ENCODE measurements at places on chromosomes 3 and 15. TPM values are rescaled to one million over a fixed set of nuclear protein-coding genes. Genes with fewer than 3 reads are reported as not detected.

Gene IL20RB
- total RNA-seq: 1.0 TPM

DNA sequence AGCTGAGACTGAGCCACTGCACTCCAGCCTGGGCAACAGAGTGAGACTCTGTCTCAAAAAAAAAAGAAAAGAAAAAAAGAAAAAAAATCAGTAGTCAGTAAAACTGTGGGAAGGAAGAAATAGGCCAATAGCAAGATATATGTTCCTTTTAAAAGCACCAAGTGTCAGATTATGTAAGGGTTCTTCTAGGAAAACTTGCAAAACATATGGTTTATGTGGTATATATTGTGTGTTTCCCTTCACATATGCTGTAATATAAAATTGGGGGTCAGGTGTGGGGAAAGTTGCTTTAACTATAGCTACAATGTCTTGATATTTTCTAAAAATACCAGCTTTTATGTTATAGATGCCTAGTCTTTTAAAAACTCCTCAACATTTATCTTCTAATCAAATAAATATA, 64.6 kb downstream of the ESYT3 start:
- DNase-seq: no peak

Gene KIF15
- total RNA-seq: 41.9 TPM

DNA sequence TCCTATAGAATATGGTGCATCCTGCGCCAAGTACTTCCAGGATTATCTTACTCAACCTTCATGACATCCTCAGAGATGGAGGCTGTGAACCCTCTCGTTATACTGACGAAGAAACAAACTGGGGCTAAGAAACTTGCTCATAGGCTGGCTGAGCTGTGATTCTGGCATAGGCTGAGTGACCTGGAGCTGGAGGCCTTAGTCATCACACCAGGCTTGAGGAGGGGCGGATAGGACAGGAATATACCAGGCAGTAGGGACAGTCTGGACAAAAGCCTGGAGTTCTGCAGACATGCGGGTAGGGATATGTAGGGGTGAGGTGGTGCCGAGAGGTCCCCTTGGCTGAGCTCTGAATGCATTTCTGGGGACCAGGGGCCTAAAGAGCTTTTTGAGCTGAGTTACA, 18.1 kb downstream of the HEMK1 start:
- no peak for DNase-seq

DNA sequence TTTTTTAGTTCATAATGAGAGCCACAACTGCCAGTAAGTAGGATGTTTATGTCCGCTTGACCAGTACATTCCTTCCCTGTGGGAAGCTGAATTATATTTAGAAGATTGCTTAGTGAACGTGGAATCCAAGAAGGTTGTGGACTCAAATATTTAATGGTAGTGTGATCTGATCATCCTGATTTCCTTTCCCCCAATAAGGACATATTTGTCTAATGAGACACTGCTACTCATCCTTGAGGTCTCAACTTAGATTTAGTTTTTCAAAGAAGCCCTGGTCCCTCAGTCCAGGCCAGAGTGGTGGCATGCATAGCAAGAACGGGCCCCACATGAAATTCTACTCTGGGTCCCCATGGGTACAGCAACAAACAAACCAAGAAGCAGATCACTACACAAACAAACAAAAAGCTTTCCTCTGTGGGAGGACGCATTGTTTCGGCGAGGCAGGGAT, 60.8 kb downstream of the USP13 start:
- no peak for DNase-seq

DNA sequence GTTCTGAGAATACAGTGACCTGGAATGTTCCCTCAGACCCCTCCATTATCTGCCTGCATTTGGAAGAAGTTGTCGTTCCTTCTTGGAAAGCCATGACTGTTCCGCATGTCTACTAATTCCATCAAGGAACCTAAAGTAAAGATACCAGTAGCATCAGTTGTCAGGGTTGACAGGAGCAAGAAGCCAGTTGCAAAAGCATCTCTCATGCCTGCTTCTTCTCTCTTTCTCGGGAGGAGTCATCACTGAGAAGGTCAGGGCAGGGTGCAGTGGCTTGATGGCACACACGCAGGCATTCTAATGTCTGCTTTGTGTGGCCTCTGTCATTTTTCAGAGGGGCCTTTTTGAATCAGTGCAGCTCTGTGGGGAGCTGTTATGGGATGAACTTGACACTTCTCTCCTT, 276.6 kb upstream of the TPM1 start:
- no peak for DNase-seq

Gene WDR72
- total RNA-seq: not detected

Gene ACSBG1
- 0.63 TPM for total RNA-seq

Gene CPA3
- total RNA-seq: not detected

Gene MCF2L2
- total RNA-seq: 0.12 TPM

- no peak for DNase-seq
Measured at GRCh38 chr3:159080256-159080655, 278.4 kb downstream of the MFSD1 start.

Gene PLA2G4D
- not detected for total RNA-seq

Gene KY
- not detected for total RNA-seq

Gene SAMMSON
- not detected for total RNA-seq

- DNase-seq: no peak
Measured at GRCh38 chr3:127754411-127755304, 67.7 kb downstream of the MGLL start.

DNA sequence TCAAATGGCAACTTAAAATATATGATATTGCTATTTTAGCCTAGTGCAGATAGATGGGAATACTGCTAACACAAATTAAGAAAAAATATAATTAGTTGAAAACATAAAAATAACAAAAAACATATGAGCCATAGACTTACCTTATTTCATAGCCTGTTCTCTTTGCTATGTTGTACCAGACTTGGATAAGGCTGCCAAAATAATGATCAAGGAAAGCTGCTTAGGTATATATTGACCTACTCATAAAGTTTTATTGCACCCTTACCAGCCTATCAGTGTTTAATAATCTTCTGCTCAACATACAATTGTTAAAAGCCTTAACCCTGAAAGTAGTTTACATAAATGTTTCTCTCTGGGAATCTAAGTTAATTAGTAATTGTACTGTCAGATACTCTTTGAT, at the start of gene SI:
Gene SI, minus strand, starts transcription at position 204 of the 400 bp plus-strand sequence. CDS start 2,484 bp downstream, outside the sequence.
- DNase-seq: no peak

Gene FBXL22
- 0.10 TPM for total RNA-seq

All from SJCRH30 (cell line).